MV-4-11 (cell line): ENCODE measurements at places on chromosomes 1 and 21.
A peak's percentile ranks its signal among the peaks of the same experiment; 100 is the strongest.

DNA sequence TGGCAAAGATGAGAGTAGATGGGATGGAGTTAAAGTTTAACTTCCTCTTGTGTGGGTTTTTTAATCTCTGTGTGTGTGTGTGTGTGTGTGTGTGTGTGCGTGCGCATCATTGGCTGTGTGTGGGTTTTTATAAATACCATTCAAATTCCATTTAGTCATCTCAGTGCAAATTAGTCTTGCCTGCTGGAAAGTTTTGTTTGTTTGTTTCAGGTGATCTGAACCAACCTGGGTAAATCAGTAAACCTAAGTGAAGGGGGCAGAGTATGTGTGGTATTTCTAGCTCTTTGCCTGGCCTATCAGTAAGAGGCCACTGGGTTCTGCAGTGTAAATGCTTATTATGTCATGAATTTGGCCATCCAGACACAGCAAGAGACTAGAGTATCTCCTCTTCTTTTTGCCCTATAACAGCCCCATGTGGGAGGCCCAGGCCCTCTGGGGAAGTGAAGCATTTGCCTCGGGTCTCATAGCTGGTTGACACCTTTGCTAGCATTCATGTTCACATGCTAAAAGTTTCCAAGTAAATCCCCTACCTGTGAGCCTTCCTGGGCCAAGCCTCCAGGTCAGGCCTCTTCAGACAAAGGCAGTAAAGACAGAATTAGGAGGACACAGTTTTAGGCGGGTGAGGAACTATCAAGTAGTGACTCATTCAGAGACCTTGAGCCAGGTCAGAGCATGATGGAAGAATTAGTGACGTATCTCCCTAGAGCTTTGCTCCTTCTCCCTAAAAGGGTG lies 14.7 kb downstream of the INTS3 start:
- DNase-seq: peak; percentile 88

DNA sequence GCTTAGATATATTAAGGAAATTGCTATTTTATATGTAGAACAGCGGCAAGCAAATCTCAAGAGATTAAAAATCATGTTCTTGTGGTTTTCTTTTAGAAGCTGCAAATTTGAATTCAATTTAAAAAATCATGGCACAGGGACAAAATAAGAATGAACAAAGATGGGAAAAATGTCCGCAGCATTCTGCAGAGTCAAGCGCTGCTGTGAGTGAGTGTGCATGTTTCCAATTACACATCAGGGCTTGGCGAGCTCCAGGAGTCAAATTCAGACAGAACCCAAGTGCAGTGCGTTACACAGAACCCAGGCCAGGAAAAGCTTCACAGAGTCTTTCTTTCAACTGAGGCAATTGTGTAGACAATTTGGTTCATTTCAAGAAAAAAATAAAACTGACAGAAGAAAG lies 33.3 kb upstream of the ERG start:
- no peak for DNase-seq

- peak; percentile 77 for DNase-seq
Measured at GRCh38 chr1:77533660-77534305, 148.7 kb downstream of the ZZZ3 start.

- DNase-seq: no peak
Measured at GRCh38 chr1:93296555-93297154, 49.1 kb upstream of the DR1 start.

DNA sequence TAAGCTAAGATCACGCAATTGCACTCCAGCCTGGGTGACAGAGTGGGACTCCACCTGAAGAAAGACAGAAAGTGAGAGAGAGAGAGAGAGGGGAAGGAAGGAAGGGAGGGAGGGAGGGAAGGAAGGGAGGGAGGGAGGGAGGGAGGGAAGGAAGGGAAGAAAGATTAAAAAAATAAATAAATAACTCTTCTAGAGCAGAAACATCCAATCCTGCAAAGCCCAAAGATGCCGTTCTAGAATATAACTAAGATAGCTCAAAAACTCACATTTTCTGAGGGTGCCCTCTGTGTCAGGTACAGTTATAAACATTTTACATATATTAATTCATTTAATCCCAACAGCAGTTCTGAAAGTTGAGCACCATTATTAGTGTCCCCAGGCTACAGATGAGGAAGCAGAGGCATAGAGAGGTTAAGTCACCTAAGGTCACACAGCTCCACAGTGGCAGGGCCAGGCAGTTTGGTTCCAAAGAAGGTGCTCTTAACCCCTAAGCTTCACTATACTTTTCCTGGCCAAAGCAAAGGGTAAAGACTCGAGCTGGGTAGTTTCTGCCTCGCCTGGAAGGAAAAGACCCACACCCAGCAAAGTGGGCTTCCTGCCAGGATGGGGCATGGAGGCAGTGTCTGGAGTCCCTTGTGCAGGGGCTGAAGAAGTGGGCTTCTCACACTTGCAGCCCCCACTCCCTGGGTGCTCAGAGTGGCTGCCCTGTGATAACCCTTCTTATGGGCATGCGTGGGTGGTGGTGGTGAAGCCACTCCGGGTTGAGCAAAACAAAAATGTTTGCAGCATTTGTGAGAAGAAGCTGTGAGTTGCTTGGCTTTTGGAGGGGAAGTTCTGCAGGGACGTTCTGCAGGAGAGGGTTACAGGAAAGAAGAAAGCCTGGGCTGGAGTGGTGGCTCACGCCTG lies 7.9 kb upstream of the PIK3CD start:
- DNase-seq: peak; percentile 54

DNA sequence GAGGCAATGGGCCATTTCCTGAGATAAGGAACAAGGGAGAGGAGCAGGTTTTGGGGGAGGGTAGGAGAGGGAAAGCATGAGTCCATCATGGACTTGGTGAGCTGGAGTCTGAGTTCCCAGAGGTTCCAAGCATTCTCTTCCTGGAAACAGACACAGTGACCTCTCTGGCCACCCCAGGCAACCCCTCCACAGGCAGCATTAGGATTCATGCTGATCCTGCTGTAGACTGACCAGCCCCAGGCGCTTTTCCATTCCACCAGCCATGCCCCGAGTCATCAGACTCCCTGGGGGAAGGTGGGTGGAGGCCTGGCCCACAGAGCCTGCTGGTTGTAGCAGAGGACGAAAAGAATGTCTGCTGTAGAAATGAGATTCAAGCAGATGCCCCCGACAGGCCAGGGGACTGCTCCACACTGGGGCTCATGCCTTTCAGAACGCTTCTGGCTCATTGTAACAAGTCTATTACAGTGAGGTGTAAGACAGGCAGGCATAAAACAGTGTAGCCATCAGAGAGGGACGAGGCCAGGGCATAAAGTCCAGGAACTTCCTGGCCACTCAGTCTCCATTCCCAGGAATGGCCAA lies 52.2 kb downstream of the KCND3 start:
- no peak for DNase-seq

GRCh38 chr1:118246646-118247045 lies 61.6 kb upstream of the SPAG17 start:
- no peak for DNase-seq

DNA sequence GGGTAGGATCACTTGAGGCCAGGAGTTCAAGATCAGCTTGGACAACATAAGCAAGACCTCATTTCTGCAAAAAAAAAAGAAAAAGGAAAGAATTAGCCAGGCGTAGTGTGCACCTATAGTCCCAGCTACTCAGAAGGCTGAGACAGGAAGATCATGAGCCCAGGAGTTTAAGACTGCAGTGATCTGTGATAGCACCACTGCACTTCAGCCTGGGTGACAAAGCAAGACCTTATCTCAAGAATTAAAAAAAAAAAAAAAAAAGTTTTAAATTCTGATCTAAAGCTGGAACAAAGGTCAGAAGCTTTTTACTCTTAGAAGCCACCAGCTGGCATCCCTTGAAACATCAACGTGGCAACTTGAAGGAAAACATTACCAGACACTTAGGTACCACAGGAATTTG lies 45.3 kb downstream of the HENMT1 start:
- no peak for DNase-seq

DNA sequence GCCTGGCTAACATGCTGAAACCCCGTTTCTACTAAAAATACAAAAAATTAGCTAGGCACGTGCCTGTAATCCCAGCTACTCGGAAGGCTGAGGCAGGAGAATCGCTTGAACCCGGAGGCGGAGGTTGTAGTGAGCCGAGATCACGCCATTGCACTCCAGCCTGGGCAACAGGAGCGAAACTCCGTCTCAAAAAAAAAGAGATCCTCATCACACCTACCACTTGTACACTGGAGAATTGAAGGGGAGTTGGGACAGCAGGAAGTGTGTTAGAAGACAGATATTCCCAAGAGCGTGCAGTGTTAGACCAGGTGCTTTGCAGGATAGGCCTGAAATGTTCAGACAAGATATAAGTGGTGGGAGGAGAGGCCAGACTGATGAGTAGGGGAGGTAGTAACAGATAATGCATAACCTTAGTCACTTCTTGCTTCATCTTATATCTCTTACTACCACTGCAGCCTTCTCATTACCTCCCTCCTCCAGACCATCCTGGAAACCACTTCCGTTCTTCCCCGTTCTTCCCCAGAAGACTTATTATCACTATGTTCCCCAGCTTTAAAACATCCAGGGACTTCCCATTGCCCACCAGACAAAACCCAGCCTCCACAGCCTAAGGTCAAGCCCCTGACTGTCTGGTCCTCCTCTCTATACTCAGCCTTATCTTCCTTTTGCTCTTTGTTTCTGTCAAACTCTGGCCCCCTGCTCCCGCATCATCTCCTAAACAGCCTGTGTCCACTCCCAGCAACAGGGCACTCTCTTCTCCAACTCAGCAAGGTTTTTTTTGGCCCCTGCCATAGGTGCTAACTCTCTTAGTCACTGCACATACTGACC lies 21.3 kb downstream of the FAM20B start:
- no peak for DNase-seq

- no peak for DNase-seq
Measured at GRCh38 chr1:183093786-183094298, 70.6 kb downstream of the LAMC1 start.

GRCh38 chr1:183283286-183283685 lies 97.2 kb downstream of the LAMC2 start:
- no peak for DNase-seq

- DNase-seq: no peak
Measured at GRCh38 chr21:25964926-25965325, 205.6 kb downstream of the APP start.

DNA sequence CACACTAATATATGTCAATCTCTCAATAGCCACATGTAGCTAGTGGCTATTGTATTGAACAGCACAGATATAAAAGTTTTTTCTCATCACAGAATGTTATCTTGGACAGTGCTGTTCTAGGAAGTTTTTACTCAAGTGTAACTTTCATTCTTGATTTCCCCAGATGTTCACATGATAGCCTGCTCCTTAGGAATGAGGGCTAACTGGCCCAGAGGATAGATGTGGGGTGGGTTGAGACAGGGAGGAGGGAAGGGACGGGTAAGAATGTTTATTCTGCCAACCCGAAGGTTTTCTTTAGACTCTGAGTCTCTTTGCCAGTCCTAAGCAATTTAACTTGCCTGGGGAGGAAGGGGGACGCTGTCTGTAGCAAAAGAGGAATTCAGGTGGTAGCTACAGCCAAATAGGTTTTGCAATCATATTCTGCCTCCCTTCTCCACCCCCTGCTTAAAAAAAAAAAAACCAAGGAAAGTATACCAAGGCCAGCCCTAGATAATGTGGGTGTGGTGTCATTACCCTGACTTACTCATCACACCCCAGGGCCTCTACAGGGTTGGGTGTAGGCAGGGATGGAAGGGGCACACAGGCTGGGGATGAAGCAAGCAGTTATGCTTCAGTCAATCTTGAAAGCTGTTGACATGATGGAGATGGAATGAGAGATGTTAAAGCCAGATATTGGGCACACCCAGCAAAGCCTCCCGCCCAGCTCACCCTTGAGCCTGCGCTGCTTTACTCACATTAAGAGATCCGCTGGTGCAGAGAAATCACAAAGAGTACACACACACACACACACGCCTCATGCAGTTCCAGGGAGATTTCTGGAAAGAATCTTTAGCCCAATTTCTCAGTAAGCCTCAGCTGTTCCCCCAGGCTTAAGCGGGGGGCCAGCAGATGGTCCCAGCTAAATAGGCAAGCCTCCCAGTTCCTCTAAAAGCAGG lies 59.9 kb downstream of the PLXNA2 start:
- no peak for DNase-seq

- no peak for DNase-seq
Measured at GRCh38 chr1:116871779-116872146, 38.0 kb upstream of the PTGFRN start.

GRCh38 chr1:84278905-84279304 lies 22.6 kb upstream of the SAMD13 start:
- DNase-seq: no peak

GRCh38 chr21:45334591-45335081 lies 46.9 kb upstream of the POFUT2 start:
- no peak for DNase-seq

GRCh38 chr1:52635321-52636089 lies 2.5 kb downstream of the SHISAL2A start:
- no peak for DNase-seq

DNA sequence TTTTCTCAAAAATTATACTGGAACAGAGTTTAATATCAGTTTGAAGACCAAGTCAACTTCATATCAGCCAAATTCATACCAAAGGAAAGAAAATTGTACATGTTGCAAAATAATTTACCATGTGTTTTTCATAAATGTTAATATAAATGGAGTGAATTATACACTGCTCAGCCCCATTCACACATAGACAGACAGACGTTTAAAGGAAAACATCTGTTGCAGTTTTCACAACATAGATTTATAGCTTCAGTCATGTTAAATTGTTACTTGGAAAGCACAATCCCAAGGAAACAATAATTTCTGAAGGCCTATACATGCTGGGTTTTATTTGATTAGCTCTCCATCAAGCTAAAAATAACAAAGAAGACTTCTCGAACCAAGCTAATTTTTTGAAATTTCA lies 27.8 kb upstream of the HYI start:
- no peak for DNase-seq

DNA sequence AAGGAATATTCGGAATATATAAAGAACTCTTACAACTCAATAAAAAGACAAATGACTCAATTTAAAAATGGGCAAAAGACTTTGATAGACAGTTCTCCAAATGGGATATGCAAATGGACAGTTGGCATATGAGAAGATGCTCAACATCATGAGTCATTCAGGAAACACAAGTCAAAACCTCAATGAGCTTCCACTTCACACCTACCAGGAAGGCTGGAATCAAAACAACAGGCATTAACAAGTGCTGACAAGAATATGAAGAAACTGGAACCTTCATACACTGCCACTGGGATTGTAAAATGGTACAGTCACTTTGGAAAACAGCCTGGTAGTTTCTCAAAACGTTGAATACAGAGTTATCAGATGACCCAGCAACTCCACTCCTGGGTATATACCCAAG lies 17.2 kb downstream of the PGBD5 start:
- no peak for DNase-seq

- DNase-seq: no peak
Measured at GRCh38 chr1:96009831-96010434, 711.7 kb upstream of the PTBP2 start.

DNA sequence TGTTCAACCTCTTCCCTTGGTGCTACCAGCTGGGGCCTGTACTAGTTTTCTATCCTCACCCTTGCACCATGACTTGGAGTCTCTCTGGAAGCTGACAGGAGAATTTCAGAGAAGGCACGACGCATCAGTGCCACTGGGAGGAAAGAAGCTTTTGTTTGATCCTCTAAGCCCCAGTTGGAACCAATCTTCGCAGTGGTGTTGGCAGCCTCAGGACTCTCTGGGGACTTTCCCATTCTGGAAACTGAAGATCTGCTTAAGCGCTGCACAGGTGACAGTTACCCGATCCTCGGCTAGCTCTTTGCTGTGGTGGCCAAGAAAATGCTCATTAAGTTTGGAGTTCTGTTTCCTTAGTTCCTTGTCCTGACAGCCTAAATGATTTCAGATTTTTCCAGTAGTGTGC lies 222.3 kb downstream of the RHOU start:
- DNase-seq: no peak
